ENCODE measurements at places on chromosomes 5 and 9.

GRCh38 chr9:90288275-90288639 is 354.4 kb downstream of the DIRAS2 start:
- DNase-seq: no peak

GRCh38 chr9:86735772-86736458 is 211.4 kb downstream of the GAS1 start:
- no peak for DNase-seq

GRCh38 chr5:77853353-77853907 is 77.3 kb upstream of the TBCA start:
- no peak for DNase-seq

GRCh38 chr9:18137815-18138214 is 336.1 kb upstream of the ADAMTSL1 start:
- DNase-seq: no peak

DNA sequence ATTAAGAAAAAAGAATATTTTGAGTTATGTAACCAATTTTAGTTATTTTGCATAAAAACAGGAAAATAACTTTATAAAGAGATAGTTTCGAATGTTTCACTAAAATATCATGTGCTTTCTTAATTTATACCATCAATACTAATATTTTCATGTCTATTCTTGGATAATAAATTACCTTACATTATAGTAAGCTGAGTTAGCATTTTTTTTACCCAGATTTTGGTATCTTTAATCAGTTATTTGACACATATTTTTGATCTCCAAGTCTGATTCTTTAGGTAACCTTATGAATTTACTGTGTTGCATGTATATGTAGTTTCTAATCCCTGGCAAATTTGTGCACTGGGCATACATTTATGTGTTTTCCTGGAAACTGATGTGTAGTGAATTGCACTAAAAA is 138.0 kb downstream of the KDM4C start:
- DNase-seq: no peak

DNA sequence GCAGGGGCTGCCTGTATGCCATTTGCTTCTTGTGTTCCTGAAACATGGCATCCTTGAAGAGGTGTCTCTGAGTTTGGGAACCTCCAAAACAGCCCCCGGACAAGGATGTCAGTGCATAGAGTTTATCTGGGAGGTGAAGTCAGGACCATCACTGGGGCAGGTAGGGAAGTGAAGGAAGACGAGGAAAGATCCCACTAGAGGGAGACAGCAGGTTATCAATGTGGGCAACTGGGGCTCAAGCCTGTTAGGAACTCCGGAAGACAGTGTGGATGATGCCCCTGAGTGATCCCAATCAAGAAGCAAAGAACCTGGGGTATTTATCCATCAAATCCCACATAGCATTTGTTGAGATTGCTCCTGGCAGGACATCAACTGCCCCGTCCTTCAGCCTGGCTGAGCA is 233.1 kb downstream of the AGTPBP1 start:
- no peak for DNase-seq

- DNase-seq: no peak
Observed at GRCh38 chr5:180315762-180316212, 23.9 kb upstream of the MAPK9 start.

DNA sequence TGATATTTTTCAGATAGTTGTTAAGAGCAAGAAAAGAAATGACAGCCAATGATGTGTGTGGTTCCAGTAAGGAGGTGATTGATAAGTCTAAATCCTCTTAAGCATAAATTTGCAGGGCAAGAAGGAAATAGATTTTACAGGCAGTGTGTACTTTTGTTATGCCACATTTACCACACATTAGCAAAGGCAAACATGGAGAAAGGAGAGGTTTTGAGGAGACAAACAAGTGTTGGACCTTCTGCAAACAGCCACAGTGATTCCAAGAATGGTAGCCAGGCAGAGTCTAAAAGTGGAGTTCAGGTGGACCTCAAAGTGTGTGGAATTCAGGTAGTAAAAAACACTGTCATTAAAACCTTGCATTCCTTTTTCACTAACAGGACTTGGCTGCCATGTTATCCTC is 295.9 kb upstream of the ITGA1 start:
- no peak for DNase-seq

- DNase-seq: no peak
Observed at GRCh38 chr5:137379555-137380286, 119.4 kb downstream of the SPOCK1 start.

DNA sequence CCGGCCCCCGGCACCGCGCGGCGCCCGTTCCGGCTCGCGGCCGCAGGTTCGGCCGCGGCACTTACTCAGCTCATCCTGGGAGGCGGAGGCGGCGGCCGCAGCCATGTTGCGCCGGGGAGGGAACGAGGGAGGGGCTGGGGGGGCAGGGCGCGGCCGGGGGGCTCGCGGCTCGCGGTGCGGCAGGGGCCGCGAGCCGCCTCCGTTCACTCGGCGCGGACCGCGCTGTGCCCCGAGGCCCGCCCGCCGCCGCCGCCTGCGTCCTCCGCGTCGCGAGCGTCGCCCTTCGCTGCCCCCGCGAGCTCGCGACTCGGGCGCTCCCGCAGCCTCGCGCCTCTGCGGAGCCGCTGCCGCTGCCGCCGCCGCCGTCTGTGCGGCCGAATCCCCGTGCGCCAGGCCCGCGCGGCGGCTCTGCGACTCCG is 735 bp downstream of the ECPAS start:
- DNase-seq: no peak

DNA sequence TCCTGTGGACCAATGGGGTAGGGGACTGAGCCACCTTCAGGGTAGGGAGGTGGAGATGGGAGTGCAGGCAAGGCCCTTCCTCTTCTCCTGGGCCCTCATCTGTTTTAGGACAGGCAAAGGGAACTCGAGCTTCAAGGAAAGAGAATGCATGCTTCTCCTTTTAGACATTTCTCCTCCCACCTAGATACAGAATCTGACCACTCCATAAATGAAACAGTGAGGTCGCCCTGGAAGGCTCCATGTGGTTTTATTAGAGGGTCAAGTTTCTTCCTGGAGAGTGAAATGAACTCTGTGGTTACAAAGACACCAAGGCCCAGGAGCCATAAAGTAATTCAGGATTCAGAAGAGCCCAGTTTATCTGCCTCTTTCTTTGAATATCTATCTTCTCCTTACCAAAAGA is 14.9 kb downstream of the LHFPL2 start:
- no peak for DNase-seq

GRCh38 chr5:142686968-142687367 is 1.1 kb upstream of the FGF1 start:
- no peak for DNase-seq

DNA sequence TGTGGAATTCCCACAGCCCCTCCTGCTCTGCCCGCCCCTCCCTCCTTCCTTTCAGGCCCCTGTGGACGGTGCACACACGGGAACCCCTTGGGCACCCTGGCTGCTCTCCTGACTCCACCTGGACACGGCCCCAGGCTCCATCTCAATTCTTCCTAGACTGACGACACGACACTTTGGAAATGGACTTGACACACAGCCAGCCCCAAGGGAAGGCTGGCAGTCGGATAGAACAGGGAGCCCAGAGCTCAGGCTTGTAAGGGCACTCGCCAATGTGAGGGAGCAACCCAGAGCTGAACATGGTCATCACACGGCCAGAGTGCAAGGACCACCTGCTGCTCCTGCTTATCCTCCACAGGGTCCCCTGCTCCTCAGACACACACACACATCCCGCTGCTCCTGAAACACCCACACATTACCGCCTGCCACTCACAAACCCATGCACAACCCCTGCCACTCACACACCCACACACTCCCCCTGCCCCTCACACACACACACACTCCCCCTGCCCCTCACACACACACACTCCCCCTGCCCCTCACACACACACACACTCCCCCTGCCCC is 8.9 kb downstream of the SLC9A3 start:
- no peak for DNase-seq

GRCh38 chr5:66769030-66769733 is 173.0 kb downstream of the MAST4 start:
- DNase-seq: no peak

DNA sequence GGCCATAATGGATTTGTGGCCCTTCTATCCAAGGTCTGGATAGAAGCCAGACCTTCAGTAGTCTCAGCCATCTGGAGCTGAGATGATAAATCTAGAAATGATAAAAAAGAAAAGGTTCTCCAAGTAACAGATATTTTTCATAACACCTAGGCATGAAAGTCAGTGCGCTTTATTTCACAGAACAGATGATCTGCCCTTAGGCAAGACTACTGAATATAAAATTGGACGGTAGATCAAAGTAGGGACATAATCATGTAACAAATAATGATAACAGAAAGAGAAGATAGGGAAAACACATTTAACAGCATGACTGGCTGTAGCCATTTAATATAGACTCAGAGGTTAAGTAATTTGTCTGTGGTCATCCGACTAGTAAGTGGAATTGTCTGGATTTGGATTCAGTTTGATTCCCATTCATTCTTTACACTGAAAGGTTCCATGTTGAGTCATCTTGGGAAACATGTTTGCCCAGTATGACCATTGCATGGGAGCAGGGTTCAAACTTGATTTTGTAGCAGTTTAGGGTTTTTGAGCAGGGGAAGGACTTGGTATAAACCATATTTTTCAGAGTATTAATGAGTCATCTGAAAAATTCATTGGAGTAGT is 4.1 kb upstream of the CAVIN4 start:
- DNase-seq: no peak

GRCh38 chr5:91189480-91190313 is 193.4 kb downstream of the ARRDC3 start:
- DNase-seq: no peak

DNA sequence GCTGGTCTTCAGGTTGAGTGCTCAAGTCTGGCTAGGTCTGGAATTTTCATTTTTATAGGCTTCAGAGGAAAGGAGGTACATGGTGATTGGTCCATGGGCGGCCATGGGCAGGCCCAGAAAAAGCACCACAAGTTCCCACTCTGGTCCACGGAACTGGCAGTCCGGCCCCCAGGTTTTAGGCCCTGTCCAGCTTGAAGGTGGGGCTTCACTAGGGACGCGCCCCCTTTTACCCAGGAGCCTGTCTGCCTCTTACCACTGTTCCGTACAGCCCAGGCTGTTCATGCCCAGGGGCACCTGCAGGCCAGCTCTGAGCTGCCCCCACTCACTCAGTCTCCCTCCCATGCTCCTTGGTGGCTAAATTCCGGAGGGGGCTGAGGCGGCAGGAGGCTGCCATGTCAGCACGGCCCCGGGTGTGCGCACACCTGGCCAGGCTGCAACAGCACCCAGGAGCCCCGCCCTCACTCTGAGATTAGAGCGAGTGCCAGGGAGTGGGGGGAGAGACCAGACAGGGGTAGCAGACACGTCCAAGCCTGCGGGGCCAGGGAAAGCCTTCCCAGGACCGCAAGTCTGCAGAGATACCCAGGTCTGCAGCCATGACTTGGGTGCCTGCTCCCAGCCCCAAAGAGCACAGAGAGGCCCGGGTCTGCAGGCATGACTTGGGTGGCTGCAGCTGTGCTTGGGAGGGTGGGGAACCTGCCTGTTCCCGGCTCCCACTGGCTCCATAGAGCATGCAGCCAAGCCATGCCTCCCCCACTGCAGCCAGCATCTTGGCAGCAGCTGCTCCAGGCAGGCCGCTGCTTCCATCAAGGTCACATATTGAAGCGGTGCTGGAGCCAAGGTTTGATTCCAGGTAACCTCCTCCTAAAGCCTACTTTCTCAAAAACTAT is 390.2 kb upstream of the SGCD start:
- DNase-seq: no peak

GRCh38 chr5:78753093-78753531 is 104.5 kb upstream of the LHFPL2 start:
- DNase-seq: no peak

- no peak for DNase-seq
Observed at GRCh38 chr9:120909904-120910303, 16.7 kb downstream of the TRAF1 start.

DNA sequence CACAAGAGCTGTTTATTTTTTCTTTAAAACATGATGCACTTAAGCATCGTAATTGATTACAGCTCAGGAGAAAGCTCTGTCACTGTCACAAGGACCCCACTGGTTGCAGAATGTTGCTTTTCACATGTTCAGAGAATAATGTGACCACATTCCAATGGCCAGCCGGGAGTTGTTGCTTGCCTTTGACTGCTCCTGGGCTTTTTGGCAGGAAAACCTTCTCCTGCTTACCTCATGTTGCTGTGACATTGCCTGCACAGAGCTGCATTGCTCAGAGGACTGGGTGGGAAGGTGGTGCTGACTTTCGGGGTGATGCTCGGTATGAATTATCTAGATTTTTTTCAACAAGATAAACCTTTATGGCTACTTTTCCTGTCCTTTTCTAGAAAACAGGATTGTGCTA is 88.2 kb downstream of the PALM2AKAP2 start:
- no peak for DNase-seq

DNA sequence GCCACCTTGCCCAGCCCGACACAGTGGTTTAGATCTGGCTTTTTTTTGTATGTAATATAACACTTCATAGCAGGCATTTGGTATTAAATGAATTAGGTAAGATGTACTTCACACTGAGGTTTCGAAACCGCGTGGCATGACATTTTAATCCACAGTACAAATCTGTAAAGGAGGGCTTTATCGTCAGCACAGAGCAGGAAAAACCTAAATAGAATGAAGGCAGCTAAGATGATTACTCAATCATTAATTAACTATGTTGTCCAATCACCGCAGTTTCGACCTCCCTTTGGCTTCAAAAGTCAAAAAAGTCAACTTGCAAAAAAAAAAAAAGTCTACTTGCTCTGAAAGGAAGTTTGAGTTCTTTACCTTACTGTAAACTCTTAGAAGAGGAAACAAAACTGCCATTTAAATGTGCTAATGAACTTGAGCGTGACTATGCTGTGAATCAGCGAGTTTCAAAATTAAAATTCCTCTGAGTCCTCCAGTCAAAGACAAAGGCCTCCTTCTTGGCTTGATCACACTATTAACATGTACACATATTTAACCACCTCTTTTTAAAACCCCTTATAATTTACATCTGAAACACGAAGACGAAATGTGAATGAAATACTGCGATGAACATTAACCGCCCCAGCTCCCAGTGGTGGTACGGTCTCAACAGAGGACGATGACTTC is 698 bp upstream of the SEC24A start:
- DNase-seq: peak; percentile 69

DNA sequence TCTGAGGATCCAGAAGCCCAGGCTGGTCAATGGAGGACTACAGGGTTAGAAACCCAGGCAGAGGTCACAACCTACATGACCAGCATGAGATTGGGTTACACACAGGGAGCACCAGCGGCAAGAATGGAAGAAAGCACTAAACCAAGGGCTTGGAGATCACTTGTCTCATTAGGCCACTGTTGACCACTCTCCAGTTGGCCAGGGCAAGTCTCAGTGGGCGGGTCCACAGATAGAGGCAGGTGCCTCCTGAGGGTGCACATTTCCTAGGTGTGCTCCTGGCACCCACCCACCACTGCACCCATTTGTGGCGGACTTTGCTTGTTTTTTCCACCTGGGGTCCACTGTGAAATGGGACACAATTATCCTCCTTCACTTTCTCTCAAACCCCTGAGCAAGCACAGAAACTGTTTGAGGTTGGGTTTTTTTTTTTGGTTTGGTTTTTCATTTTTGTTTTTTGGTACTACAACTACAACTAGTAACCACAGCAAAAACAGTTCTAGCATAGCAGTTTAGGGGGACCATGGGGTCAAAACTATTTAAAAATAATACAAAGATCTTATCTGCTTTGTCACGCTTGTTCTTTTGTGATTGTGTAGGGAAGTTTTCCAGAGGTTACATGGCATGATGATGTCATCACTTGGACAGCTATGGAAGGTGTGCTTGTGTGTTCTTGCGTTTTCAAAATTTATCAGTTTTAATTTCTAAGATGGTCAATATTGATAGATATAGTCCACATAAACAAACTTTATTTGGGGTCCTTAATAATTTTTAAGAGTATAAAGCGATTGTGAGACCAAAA is 6.1 kb downstream of the NPR2 start:
- DNase-seq: no peak
